HAP-1 (cell line): ENCODE measurements at places on chromosomes 2 and 18.
A peak's percentile ranks its signal among the peaks of the same experiment; 100 is the strongest.

GRCh38 chr2:113370478-113371091 lies 66.9 kb upstream of the ZNG1B start:
- DNase-seq = peak; percentile 61

DNA sequence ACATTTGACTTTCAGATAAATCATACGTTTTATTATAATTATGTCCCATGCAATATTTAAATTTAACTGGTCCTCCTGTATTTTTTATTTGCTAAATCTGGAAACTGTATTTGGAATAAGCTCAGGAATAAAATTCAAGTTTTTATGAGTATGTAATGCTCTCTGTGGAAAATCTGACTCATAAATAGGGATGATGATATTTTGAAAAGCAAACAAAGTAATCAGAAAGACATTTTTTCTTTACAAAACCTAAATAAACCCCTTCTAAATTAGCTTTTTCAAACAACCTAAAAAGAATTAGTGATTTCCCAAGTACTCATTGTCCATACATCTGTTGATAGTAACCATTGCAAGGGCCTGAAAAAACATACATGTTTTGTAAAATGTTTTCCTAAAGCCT lies 41.1 kb downstream of the ASB1 start:
- DNase-seq = no peak

DNA sequence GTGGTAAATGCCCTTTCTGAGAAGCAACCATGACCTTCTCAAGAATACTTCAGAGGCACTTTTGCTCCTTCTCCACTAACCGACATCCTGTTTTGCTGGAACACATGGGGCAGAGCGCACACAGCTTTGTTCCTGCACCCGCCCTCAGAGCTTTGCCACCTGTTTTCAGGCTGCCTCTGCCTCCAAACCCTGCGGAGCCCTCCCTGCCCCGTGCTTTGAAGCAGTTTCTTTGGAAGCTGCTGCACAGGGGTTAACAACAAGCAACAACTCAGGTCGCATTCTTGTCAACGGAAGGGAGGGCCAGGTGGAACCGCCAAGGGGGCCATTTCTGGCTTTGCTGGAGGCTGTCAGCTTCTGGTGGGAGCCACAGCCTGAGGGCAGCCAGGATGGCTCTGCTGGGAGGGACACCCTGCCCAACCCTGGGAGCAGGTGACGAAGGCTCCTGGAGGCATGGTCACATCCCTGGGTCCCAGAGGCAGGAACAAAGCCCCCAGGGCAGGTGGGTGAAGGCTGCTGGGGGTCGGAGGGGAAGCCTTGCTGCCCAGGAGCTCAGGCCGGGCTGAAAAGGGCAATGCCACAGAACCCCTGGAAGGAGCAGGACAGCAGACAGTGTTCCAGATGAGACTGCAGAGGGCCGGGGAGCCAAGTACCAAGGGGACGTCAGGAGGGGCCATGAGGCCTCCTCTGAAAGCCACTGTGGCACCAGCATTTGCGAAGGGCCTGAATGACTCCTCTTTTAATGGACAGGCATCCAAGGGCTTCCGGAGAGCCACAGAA lies 46.8 kb downstream of the MRPS5 start:
- no peak for DNase-seq

- no peak for DNase-seq
These were observed 45.8 kb upstream of the PTPRM start for GRCh38 chr18:7521226-7521856.

DNA sequence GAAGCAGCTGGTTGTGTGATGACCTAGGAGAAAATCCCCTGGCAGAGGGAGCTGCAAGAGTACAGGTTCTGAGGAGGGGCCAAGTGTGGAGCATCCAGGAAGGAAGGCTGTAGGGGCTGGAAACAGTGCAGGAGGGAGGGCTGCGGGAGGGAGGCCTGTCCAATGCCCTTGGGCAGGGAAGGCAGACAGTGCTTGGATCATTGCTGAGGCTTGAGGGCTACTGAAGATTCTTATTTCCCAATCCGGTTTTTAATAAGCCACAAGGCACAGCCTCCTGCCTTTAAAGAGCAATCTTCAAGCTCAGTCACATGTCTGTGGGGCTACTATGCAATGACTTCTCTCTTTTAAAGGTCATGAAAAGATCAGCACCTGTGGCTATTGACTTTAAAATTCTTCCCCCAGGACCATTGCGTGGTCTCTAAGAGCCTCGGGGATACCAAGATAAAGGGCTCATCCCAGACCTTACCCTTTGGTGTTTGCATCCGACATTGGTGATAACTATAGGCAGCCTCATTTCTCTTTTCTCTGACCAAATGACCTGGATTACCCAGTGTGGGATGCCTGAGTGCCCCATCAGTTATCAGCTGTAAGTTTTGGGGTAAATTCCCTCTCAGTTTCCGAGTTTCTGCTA lies 149.6 kb downstream of the DOCK10 start:
- no peak for DNase-seq

- DNase-seq = no peak
These were observed 1809.5 kb upstream of the CELF4 start for GRCh38 chr18:39375066-39375465.

DNA sequence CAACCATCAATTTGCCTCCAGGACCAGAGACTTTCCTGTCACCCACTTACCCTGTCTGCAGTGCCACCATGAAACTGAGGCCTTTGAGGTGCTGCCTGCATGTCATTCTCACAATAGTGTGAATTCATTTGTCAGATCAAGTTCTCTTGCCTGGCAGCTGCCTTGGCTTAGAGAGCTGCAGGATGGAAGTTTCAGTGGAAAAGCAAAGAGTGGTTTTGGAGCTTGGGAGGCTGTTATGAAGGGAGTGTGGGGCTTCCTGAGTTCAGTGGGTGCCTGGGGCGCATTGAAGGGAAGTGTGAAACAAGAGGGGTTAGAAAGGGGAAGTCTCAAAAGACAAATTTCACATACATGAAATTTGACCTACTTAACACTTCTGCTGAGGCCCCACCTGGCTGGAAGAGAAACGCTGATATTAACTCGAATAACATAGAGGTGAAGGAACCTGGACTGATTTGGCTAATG lies 7.9 kb upstream of the LBH start:
- DNase-seq = no peak

DNA sequence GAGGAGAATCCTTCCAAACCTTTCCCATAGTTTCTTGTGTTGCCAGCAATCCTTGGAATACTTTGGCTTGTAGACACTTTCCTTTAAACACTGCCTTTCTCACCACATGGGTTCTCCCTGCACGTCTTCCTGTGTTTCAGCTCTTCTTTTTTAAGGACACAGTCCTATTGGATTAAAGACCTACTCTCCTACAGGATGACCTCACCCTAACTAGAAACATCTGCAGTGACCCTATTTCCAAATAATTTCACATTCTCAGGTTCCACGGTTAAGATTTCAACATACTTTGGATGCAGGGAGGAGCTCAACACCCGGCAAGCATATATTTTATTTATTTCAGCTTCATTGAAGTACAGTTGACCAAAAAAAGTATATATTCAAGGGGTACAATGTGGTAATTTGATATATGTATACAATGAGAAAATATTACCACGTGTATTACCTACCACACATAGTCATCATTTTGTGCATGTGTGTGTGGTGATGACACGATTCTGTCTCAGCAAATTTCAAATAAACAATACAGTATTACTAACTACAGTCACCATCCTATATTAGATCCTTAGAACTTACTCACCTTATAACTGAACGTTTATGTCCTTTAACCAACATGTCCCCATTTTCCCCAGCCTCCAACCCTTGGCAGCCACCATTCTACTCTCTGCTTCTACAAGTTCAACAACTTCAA lies 745.0 kb downstream of the CBLN2 start:
- DNase-seq = no peak

- DNase-seq = no peak
These were observed 18.0 kb upstream of the KLHL23 start for GRCh38 chr2:169715379-169716237.

DNA sequence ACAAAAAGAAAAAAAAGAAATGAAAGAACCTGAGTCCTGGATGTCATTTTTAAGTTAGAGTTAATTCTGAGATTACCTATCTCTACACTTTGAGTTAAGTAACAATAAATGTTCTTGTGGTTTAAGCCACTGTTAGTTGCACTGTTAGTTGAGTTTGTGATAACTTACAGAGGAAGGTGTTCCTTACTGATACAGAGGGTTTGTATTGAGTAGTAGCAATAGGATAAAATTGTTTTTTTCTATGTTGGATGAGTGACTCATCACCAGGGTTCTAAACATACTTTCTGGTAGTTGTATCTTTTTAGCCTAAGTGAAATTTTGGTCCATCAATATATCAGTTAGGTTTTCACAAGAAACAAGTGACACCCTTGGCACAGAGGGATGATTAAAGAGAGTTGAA lies 4.0 kb upstream of the LCLAT1 start:
- DNase-seq = no peak

GRCh38 chr2:86414996-86415395 lies 26.2 kb upstream of the KDM3A start:
- DNase-seq = no peak

DNA sequence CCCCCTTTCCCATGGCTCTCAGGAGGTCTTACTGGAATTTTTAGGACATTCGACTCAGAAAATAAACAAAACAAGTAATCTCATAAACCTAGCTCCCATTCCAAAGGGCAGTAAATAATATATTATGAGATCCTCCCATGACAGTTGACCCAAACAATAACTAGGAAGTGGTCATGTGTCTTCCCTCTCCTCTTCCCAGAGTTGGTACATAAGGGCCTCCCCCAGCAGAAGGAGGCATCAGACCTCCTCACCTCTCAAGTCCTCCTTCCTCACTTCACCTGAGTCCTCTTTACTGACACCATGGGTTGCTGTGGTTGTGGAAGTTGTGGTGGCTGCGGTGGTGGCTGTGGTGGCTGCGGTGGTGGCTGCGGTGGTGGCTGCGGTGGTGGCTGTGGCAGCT lies at the start of gene SCYGR7:
Gene SCYGR7, plus strand, starts transcription at position 301 of the 400 bp plus-strand sequence. Its CDS starts 0 bp downstream, at position 301.
- DNase-seq = no peak

GRCh38 chr2:43894743-43895142 lies 56.0 kb downstream of the ABCG8 start:
- no peak for DNase-seq

- peak; percentile 45 for DNase-seq
These were observed 3.8 kb upstream of the GCC2 start for GRCh38 chr2:108444941-108445840.

- no peak for DNase-seq
These were observed 199.4 kb downstream of the ZNF385B start for GRCh38 chr2:179661986-179662385.

DNA sequence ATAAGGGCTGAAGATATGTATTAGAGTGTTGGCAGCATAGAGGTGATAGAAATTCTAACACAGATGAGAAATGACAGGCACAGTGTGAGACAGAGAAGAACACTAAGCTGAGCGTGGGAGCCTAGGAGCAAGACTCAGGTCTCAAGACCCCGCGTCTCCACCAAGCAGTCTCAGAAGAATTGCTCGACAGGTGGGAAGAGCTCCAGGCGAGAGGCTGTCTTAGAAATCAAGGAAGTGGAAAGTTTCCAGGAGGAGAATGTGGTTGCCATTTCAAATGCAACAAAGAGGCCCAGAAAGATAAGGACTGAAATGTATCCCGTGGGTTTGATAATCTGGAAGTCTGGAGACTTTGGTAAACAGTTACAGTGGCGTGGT lies 31.5 kb upstream of the CAB39 start:
- DNase-seq = no peak

GRCh38 chr2:86518481-86518880 lies 44.8 kb downstream of the CHMP3 start:
- no peak for DNase-seq

DNA sequence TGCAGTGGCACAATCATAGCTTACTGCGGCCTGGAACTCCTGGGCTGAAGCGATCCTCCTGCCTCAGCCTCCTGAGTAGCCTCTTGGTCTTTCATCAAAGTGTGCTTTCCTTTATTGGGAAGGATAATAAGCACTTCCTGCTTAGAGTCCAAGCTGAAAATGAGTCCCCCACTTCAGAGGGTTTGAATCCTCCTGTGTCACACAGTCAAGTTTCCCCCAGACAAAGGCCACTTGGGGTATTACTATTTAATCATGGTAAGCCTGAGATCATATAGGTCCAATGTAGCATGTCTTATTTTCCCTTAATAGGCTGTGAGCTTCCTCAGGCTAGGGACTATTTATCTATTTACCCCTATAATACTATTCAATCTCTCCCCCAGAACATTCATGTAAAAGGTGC lies 11.4 kb upstream of the KIAA2012 start:
- DNase-seq = no peak

DNA sequence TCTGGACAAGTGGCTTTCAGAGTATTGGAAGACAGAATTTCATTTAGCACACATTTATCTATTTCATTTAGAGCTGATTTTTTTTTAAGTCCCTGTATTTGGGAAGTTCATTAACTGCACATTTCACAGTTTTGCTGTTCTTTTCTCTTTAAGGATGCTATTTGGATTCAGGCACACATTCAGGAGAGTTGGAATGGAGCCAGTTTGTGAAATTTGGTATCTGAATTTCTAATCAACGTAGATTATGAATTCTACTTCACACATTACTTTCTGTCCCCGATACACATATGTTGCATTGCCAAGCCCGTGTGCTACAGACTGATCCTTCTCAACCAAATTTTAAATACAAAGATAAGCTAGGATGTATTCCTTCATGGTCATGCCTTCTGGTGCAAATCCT lies 503.9 kb downstream of the IRS1 start:
- DNase-seq = no peak

- DNase-seq = no peak
These were observed 31.7 kb downstream of the NGEF start for GRCh38 chr2:232981356-232981755.

GRCh38 chr2:229873123-229873581 lies 48.7 kb downstream of the TRIP12 start:
- no peak for DNase-seq

DNA sequence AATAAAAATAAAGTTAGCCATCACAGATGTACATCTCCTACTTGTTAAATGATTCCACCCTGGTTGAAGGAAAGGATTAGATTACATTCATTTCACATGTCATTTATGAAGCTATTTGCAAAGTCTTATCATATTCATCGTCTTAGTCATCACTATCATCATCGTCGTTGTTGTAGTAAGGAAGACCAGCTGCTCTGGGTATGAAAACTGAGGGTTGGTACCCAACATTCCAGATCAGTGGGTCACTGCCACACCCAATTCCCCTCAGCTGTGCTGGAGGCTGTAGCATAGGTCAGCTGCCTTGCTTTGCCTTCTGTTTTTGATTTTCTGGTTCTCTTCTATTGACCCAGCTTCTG lies 20.9 kb upstream of the CCBE1 start:
- no peak for DNase-seq

GRCh38 chr18:9348079-9348671 lies 13.6 kb downstream of the TWSG1 start:
- no peak for DNase-seq

DNA sequence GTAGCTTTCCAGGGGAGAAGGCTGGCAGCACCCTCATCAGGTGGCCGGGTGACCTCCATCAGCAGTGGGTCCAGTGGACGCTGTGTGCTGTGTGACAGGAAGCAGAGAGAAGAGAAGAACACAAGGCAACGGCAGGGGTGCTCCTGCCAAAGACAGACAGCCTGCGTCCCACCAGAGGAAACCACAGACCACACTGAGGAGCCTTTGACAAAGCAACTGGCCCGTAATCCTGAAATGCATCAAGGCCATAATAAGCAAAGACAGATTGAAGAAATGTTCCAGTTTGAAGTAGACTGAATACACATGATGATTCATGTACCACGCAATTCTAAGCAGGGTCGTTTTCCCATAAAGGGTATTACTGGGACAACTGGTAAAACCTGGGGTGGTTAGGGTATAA lies 172.4 kb downstream of the FBXO15 start:
- DNase-seq = no peak

GRCh38 chr2:181183878-181184542 lies 203.6 kb downstream of the UBE2E3 start:
- DNase-seq = no peak

GRCh38 chr2:134320930-134321329 lies 67.1 kb downstream of the MGAT5 start:
- DNase-seq = no peak

GRCh38 chr2:241255542-241256167 lies 59.8 kb downstream of the HDLBP start:
- DNase-seq = no peak
